Body of pancreas (tissue), 4 donors: ENCODE measurements at places on chromosomes 3 and 15. TPM values are rescaled to one million over a fixed set of nuclear protein-coding genes. Genes with fewer than 3 reads are reported as not detected.

GRCh38 chr3:4417449-4417848 is 49.6 kb downstream of the SUMF1 start:
- H3K4me1 ChIP-seq = no peaks in the 10 kb centered on the region
- H3K27me3 ChIP-seq = no peaks in the 10 kb centered on the region
- no peak overlapping the region for H3K27ac ChIP-seq
- H3K36me3 ChIP-seq = peaks cover 2% of the 10 kb centered on the region
- no peak overlapping the region for H3K4me3 ChIP-seq

DNA sequence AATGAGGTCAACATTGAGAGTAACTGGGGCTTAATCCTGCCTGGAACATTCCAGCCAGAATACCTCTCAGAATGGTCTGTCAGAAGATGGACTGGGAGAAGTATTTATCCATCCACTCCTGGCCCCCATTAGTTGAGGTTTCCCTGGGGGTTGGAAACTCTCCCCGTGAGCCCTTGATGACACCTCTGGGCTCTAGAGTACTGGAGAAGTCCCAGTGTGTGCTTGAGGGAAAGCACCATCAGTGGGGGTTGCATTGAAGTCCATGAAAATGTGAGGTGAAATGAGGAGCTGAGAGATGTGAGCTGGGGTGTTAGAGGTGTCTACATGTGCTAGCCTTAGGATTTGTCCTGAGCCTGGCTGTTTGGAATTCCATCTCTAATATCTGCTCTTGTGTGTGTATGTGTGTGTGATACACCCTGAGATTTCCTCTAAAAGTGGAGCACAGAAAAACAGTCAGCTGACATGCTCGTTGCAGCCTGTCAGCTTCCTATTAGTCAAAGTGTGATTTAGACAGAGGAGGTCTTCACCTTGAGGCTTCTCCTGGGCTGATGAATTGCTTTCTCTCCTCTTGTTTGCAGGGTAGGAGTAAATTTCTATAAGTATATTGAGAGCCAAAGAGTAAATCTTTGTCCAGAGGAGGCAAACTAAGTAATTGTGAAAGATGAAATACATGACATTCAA is 67.6 kb downstream of the NR1D2 start:
- no peak overlapping the region for H3K27ac ChIP-seq
- no peaks in the 10 kb centered on the region for H3K27me3 ChIP-seq
- no peak for DNase-seq
- H3K36me3 ChIP-seq = no peaks in the 10 kb centered on the region
- H3K4me1 ChIP-seq = no peaks in the 10 kb centered on the region

GRCh38 chr3:12752809-12753208 is 6.2 kb downstream of the TMEM40 start:
- no peaks in the 10 kb centered on the region for H3K27me3 ChIP-seq
- peaks cover 8% of the 10 kb centered on the region for H3K4me1 ChIP-seq
- DNase-seq = no peak

GRCh38 chr15:98942431-98942830 is 65.2 kb downstream of the PGPEP1L start:
- no peaks in the 10 kb centered on the region for H3K27me3 ChIP-seq
- peaks cover 10% of the 10 kb centered on the region for H3K36me3 ChIP-seq
- no peak for DNase-seq
- H3K27ac ChIP-seq = no peak overlapping the region
- peaks cover 54% of the 10 kb centered on the region for H3K4me1 ChIP-seq
- H3K4me3 ChIP-seq = no peak overlapping the region

DNA sequence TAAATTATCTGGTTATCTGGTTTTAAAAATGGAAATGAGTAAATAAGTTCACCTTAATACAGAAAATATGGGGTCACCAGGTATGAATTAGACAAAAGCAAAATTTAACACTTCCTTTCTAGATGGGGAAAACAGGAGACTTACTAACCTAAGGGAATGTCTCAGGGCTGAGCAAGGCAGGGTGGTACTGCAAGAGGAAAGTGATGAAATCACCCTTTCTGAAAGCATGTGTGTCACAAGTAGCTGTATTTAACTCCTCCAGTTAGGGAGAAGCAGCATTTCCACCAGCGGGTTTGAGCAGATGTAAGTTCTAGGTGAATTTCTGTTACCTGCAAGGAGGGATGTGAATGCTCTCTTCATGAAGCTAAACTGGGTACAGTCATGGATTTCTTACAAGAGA is 629.1 kb downstream of the MECOM start:
- no peaks in the 10 kb centered on the region for H3K36me3 ChIP-seq
- H3K27me3 ChIP-seq = no peaks in the 10 kb centered on the region
- H3K27ac ChIP-seq = no peak overlapping the region
- H3K4me3 ChIP-seq = no peak overlapping the region
- no peaks in the 10 kb centered on the region for H3K4me1 ChIP-seq

DNA sequence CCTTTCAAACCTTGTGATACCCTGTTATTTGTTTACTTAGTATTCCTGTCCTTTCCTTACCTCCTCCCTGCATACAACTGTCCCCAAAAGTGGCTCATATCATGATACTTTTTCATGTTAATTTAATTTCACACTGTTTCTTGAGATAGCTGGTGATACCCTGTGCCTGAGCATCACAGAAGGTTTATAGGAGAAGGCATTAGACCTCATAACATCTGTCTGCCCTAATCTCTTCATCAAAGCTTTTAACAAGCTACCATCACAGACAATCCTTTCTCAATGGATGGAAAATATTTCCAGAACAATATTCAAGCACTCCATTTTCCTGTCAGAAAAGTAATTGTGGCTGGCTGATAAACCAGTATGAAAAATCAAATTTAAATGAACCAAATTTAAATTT is 81.6 kb downstream of the SSR3 start:
- no peak overlapping the region for H3K27ac ChIP-seq
- no peak overlapping the region for H3K4me3 ChIP-seq
- no peaks in the 10 kb centered on the region for H3K27me3 ChIP-seq
- DNase-seq = no peak
- H3K36me3 ChIP-seq = no peaks in the 10 kb centered on the region
- peaks cover 9% of the 10 kb centered on the region for H3K4me1 ChIP-seq

The IQCH gene
- total RNA-seq = 1.6 TPM
